Fibroblast of upper back skin (primary cell): ENCODE measurements at places on chromosomes 6 and 20.
A peak's percentile ranks its signal among the peaks of the same experiment; 100 is the strongest.

DNA sequence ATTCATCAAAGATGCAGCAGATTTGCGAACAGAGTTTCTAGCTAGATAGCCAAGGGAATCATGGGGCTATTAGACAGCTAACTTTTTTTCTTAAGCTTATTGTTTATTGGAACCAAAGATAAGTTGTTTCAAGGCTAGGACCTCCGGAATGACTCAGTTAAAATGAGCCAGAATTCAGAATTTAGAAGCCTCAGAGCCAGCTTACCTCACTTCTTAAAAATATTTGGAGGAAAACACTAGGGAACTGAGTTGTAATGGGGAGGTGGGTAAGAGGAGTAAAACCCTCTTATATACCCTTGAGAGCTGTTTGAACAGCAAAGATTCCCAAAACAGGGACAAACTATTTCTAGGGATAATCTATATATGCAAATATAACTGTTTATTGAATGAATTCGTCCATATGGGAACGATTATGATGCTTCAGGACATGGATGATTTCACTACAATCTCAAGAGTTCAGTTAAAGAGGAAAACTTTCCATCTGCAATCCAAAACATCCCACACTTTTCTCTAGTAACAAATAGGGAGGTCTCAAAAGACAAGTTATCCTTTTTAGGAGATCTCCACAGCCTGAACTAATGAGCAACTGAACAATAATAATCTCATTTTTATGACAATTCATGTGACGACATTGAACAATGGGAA lies 12.6 kb upstream of the CARMIL1 start:
- DNase-seq: peak; percentile 29

DNA sequence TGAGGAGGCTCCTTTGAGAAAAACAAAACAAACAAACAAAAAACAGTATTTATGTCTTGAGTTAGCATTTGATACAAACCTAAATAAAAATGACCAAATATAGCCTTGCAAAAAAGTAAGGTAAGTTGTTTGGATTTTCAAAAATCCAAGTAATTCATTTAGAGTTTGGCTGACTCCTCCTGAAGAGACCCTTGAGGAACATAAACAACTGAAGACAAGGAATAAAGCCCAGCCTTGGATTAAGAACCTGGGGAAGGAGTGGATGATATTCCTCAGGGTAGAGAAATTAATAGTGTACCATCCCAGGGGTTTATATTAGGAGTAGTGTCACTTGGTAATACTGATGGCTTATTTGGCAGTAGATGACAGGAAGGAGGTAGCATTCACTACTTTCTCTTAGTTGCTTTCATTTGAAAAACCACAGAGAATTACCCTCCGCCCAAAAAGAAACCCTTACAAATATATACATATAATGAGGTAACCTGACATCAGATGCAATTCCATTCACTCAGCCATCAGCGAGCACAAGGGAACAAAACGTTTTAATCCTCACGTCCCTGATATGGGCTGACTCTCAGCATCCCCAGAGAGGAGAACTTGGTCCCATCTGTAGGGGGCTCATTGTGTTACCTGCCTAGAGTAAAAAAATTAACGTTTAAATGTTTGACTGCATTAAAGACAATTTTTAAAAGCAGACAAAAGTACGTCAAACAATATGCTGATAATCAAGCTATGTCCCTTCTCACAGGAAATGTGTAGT lies 57.0 kb downstream of the SOBP start:
- no peak for DNase-seq

DNA sequence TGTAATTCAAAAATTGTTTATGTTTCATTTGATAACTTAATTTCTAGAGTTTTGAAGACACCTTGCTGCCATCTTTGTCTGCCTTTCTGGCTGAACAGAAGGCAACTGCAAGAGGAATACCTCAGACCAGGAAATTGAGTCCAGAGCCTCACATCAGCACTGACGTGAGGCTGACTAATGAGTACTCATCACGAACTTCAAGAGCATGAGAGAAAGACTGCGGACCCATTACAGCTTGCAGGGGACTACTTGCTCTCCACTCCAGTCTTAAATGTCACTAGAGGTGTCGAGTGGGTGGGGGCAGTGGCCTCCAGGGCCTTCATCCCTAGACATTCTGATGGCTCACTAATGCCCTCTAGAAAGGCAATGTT lies 109.5 kb upstream of the SSTR4 start:
- DNase-seq: no peak

- DNase-seq: no peak
These were observed 21.9 kb upstream of the SCUBE3 start for GRCh38 chr6:35191889-35192288.

DNA sequence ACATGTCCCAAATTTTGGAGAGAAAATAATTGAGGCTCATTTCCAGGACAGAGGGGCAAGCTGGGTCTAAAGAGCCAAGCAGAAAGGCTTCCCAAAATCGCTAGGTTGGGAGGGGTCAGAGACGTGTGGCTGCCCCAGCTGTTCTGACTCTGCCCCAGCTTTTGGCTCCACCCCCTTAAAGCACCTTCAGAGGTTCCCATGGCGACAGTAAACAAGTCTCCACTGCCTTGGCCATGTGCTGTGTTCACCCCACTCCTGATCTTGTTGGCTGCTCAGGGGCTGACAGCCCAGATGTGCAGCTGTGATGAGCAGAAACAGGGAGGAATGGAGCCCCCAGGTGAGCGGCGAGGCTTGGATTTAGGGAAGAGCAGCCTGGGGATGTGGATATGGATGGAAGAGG lies 72.8 kb upstream of the SPTLC3 start:
- DNase-seq: no peak

DNA sequence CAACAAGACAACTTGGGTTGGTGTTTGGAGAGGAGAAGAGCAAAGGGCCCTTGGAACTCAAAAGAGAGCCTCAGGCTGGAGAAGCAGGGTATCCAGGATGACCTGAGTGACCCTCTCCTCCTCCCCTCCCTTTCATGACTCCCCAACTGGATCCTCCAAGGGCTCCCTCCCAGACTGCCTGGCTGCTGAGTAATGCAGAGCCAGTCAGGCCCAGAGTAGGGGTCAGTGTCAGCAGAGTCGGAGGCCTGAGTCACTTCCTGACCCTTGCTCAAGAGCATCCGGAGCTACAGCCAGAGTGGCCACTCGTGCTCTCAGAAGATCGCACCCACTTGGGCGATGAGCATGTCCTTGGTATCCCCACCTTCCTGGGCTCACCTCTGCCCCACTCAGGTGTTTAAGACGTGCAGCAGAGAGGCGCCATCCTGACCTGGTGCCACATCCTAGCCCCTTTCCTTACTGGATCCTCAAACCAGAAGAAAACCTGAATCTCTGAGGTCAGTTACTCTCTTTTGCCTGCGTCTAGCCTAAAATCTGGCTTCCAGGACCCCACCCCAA lies 2.8 kb upstream of the MAPK13 start:
- DNase-seq: peak; percentile 55

DNA sequence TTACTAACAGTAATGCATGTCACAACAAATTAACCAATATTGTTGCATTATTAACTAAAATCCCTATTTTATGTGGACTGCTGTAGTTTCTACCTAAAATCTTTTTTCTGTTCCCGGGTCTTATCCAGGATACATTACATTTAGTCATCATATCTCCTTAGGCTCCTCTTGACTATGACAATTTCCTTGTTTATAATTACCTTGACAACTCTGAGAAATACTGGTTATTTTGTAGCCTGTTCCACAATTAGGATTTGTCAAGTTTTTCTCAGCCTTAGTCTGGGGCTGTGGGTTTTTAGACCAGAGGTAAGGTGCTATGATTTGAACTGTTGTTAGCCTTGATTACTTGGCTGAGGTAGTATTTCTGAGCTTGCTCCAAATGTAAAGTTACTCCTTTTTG lies 3.7 kb downstream of the FBXO5 start:
- no peak for DNase-seq

- DNase-seq: no peak
These were observed 5.1 kb downstream of the RREB1 start for GRCh38 chr6:7112741-7113313.

DNA sequence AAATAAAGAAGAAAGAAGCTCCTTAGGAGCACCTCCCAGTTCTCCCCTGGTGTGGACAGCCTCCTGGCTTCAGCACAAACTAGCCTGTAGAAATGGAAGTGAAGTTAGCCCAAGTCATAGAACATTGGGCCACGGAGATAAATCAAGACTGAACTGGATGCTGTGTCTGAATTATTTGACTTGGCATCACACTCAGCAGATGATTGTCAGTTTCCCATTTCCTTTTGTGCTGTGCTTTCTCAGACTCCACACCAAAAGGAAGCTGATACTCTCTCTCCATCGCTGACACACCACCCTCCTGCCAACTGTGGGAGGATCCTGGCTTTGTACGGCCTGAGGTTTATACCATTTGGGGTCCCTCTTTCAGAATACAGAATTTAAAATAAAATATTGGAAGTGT lies 209.8 kb downstream of the TFAP2A start:
- no peak for DNase-seq

DNA sequence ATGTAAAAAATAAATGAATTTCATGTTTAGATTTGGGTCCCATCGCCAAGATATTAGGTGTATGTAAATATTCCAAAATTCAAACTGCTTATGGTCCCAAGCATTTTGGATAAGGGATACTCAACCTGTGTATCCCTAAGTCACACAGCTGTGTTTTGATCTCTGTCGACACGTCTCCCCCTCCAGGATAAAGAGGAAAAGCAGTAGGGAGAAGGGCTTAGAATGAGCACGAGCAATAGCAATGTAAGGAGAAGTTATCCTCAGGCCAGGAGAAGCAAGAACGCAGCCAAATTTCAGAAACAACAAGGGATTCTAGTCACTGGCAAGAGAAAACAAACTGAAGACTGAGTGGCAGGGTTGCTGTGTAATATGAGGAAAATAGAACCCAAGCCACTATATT lies 181.2 kb downstream of the AIG1 start:
- DNase-seq: no peak

DNA sequence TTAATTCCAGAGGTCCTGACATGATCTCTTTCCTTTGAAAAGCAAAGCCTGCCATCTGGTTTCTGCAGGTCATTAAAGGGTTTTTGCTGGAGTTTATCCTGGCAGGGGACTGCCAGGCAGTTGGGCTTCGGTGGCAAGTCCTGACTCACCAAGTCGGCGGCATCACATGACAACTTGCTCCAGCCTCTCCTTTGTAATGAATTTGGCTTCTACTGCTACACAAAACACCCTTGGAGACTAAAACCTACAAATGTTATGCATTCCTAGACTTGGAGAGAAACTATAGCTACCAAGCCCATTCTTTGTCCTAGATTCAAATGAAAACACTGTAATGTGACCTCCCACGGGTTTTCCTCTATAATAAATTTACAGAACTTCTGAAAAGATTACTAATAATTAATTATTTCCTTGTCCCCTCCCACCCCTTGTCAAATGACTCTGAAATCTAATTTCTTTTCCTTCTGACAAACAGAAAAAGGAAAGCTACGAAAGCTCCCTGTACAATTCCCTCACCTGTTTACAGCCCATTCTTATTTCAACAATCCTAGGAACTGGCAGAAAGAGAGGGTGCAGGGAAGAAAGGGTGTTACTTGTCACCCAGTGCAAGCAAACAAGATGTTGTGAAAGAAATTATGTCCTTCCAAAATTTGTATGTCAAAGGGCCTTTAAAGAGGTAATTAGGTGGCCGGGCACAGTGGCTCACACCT lies 62.9 kb downstream of the QRSL1 start:
- DNase-seq: peak; percentile 20

- DNase-seq: peak; percentile 80
These were observed 150.6 kb downstream of the GJA10 start for GRCh38 chr6:90044833-90045381.

- DNase-seq: no peak
These were observed 20.7 kb downstream of the DYNLRB1 start for GRCh38 chr20:34536798-34537394.

DNA sequence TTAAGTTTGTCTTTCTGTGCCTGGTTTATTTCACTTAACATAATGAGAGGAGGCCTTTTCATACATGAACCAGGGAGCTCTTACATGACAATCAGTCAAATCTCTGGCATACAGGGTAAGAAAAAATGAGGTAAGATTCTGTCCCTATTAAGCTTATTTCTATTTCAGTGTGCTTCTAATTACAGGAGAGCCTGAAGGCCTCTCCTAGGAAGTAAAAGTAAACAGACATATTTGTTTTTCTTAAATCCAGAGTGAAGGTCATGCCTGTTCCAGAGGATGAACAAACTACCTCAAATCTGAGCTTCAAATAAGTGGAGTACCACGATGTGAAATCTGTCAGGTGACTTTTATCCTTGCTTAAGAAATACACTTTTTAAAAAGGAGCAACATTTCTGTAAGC lies 72.6 kb downstream of the POPDC3 start:
- no peak for DNase-seq

DNA sequence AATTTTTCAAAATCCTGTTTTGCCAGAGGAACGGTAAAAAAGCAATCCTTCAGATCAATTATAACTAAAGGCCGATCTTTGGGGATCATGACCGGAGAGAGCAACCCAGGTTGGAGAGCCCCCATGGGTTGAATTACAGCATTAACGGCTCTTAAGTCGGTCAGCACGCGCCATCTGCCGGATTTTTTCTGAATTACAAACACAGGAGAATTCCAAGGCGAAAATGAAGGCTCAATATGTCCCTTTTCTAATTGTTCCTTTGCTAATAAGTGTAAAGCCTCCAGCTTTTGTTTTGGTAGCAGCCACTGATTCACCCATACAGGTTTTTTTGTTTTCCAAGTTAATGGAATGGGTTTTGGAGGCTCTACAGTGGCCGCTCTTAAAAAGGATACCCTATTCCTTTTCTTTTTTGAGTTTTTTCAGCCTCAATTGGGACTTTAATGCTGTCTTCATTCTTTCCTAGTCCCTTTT lies 16.9 kb upstream of the PTCRA start:
- DNase-seq: peak; percentile 67

- DNase-seq: no peak
These were observed at the start of gene VNN1 for GRCh38 chr6:132713352-132714134. Gene VNN1, minus strand, starts transcription at chr6:132714055. Its CDS starts 20 bp downstream, at chr6:132714035.

DNA sequence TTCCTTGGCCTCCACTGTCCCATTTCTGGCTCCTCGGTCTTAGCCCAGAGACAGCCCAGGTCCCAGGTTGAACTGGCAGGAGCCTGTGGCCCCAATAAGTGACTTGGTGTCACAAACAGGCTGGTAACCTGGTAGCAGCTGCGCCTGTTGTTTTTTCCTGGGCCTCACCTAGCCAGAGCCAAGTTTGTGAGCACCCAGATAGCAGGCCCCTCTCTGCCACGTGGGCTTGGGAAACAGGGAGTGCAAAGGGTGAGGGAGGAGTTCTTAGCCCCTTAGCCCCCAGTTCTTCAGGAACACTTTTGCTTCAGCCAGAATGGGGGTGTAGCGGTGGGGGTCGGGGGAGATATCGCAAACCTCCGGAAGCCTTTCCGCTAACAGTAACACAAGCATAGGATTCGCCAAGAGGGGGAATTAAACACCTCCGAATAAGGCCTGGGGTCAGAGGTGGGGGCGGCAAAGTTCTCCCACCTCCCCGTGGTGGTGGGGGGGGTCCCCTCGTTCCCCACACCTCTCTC lies 760 bp downstream of the C6orf132 start:
- no peak for DNase-seq

- DNase-seq: no peak
These were observed 92.1 kb upstream of the EEF1E1 start for GRCh38 chr6:8194490-8194889.

GRCh38 chr20:63750807-63751470 lies 11.4 kb downstream of the SLC2A4RG start:
- no peak for DNase-seq
